Stimulated activated CD8-positive, alpha-beta memory T cell treated with anti-CD3 and anti-CD28 coated beads, Interleukin-15, amount 100 ng/mL, for 48 hours (primary cell): ENCODE measurements at places on chromosomes 2 and 18.

- no peak for DNase-seq
Measured at GRCh38 chr2:38552259-38552658, 50.5 kb downstream of the HNRNPLL start.

GRCh38 chr18:23832911-23833310, 143.7 kb downstream of the LAMA3 start:
- no peak for DNase-seq

- no peak for DNase-seq
Measured at GRCh38 chr2:152600697-152601096, 116.6 kb downstream of the PRPF40A start.

DNA sequence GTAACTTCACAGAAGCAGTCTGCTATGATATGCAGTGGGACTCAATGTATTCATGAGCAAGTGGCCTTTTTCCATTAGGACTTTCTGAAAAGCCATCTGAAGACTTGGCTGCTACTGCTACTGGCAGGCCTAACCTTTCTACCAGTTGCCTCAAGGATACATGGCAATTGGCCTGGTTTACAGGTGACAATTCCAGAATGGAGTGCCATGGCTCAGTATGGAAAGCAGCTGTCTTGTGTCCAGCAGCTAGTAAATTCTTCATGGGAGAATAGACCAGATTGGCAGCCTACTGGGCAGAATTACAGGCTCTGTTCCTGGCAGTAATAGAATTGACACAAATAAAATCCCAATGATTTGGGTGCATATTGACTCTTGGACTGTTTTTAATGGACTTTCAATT, 12.6 kb upstream of the TMX3 start:
- no peak for DNase-seq

GRCh38 chr2:126650994-126651393, 5.0 kb upstream of the GYPC start:
- no peak for DNase-seq

DNA sequence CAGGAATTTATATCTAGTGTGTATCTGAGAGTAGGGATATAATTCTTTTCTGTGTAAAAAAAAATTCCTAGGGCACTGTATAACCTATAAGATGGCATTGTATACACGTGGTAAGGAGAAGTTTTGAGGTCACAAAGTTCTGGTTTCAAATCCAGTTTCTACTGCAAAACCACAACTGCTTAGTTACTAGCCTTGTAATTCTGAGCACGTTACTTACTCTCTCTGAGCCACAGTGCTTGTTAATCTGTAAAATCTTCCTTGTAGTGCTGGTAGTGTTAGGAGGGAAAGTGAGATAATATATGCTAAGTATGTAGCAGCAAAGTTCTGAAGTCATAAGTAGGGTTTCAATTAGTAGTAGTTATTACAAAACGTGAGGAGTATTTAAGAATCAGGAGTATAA, 175.4 kb downstream of the SATB2 start:
- DNase-seq: no peak

DNA sequence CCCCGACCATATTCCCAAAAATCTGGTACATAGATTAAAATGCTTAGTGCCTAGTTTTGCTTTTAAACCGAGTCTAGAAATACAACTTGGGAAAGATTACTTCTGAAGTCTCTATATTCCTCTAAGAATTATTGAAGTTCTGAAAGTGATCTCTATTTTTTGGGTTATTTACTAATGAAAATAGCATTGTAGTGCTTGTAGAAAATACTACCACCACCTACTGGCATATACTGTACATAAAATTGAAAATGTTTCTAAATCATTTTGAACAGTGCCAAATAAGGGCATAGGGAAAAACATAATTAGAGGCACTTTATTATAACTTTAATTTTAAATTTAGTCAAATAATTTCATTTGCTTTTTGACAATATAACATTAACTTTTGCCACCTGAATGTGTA, 1399.6 kb upstream of the ZEB2 start:
- DNase-seq: no peak

DNA sequence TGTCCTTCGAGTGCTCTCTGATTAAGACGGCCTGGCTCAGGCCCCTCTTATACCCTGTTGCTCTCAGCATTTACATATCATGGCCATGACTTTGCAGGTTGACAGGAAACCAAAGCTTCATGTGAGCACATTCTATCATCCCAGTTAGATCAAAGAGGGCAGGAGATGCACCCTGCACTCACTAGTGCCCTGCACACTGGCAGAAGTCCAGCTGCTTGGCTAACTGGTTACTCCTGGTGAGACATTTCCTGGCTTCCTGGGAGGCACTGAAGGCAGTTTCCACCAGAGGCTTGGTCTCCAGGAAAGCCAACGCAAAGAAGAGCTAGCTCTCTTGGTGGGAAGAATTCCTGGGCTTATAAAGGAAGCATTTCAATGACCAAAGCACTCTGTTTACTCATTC, 66.3 kb downstream of the LIPG start:
- DNase-seq: no peak

DNA sequence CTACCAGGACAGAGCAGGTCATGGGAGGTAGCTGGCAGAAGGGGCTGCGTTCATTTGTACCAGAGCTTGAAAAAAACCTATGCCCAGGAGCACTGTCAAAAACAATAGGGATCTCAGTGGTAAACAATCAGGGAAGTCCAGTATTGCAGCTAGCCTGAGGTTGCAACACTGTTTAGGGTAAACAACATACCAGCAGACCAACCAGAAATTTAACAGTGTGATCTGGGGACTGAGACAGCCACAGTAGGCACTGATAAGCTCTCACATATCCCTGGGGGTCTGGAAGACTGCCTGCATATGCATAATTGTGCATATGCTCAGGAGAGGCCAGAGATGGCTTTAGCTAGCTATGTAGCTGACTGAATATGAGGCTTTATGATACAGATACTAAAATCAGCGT, 12.0 kb upstream of the ZCCHC2 start:
- DNase-seq: no peak

DNA sequence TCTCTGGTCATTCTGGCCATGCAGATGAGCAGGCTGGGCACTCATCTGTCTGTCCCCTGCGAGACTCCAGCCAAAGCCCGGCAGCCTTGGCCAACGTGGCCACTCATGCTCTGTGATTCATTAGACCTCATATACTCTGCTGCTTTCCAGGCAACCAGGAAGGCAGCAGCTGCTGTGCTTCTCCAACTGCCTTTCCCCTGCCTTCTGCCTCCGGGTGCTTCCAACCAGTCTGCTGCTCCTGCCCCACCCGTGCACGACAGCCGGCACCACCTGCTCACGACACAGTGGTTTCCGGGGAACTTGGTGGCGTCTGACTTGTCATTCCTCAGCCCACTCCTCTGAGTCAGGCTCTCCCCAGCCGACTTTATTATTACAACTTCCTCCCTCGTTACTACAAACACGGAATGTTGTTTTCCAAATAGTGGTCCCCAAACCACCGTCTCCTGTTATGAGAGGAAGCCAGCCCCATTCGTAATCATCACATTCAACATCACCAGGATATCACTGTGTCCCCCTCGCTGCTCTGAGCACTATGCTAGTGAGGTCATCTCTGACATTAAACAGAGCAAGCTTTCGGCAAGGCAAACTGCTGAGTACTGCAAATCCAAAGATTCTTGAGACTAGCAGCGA, 392.4 kb downstream of the ALK start:
- peak; percentile 50 for DNase-seq

- DNase-seq: no peak
Measured at GRCh38 chr2:44883356-44883755, 58.1 kb upstream of the SIX3 start.

DNA sequence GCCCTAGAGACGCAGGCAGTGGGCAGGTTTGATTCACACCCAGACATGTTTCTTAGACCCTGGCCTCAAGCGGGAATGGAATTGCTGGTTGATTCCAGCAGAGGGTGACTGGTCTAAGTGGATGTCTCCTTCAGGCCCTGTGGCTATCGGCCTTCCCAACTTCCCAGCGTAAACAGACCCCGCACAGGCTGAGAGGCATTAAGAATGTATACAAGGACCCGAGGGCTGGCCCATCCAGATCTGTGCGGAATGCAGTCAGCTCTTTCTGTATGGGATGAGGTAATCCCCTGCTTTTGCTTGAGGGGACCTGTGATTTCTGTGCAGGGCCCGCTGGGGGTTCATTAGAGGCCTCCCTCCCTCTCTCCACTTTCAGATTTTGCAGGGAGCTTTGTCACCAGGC, 6.5 kb downstream of the ACKR3 start:
- no peak for DNase-seq

- no peak for DNase-seq
Measured at GRCh38 chr2:235946590-235946989, 221.6 kb downstream of the GBX2 start.

DNA sequence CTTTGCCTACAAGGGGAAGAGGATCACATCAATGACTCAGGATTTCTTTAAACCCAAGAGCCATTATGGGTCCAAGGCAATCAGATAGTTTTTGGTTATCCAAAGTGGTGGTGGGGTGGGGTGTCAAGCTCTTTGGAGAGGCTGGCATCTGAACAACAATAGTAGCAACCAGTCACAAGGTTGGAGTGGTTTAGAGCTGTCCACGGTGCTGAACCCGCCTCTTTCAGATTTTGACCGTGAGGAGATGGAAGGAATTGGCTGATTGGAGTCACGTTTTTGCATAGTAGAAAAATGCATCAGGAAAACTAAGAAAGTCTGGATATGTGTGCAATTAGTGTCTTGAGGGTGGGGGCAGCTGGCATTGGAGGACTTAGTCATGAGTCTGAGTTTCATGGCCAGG, 159.9 kb downstream of the LOXHD1 start:
- DNase-seq: no peak

DNA sequence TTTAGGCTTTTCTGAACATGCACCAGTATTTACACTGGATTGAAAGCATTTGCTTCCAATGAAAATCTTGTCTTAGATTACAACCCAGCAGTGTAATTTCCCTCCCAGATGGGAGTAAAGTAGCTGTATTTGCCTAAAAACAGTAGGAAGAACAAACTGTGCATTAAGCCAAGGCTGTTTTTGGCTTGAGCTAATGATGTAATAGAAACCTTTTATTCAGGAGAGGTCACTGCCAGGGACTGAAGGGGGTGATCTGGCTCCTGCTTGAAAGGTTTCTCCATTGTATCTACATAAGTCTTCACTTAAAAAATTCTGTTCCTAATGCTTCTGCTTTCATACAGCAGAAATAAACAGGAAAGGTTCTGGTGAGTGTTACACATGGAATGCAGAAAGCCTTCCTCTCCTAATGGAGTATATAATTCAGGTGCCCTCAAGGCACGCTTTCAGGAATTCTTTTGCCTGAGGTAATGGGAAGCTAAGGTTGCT, 74.4 kb downstream of the MEIS1 start:
- no peak for DNase-seq

- no peak for DNase-seq
Measured at GRCh38 chr2:230777721-230778120, 65.1 kb downstream of the CAB39 start.

- DNase-seq: no peak
Measured at GRCh38 chr2:185790361-185790760, 51.8 kb downstream of the FSIP2 start.

DNA sequence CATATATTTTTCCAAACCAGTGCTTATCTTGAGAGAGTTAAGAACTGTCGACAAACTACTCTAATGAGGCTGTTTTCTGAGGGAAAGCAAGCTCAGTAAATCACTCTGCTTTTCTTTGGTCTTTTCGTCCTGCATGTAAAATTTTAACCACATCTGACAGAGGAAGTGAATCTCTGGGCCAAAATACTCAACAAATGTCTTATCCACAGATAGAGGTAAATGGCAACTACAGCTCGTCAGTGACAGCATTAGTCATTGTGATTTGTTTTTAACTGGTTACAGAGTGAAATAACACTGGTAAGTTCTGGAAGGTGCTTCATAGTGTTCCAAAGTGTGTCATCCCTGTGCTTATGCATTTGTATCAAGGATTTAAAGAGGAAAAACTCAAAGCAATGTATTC, 82.6 kb upstream of the SLC8A1 start:
- no peak for DNase-seq

- no peak for DNase-seq
Measured at GRCh38 chr2:621303-622099, 55.7 kb downstream of the TMEM18 start.

GRCh38 chr2:98444436-98445176, at the start of gene INPP4A:
Gene INPP4A, plus strand, starts transcription at chr2:98444858. Its CDS starts 75,191 bp downstream, at chr2:98520049.
- DNase-seq: peak; percentile 71

GRCh38 chr2:104028061-104028460, 825.9 kb upstream of the POU3F3 start:
- no peak for DNase-seq

DNA sequence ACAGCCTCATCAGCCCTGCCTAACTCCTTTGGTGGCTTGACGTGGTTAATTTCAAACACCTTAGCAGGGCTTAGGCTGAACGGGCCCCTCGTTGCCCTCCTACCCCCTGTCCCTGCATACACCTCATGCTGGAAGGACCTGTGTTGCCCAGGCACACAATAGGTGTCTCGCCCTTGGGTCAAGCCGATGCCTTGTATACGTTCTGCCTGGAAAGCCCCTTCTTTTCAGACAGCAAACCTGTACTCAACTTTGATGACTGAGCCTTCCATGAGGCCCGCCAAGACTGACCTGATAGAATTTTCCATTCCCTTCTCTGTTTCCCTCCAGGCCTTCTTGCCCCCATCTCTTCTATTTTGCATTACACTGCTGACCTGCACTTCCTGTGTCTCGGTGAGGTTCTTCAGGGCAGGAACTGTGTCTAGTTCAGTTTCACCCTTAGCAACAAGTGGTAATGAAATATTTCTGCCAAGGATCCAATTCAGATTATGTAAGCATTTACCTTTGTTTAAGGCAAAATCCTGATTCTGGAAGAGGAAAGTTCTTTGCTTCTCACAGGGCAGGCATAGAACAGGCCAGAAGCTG, 7.9 kb downstream of the GREB1 start:
- no peak for DNase-seq
